ENCODE measurements at places on chromosomes 5 and 9.
A peak's percentile ranks its signal among the peaks of the same experiment; 100 is the strongest.

DNA sequence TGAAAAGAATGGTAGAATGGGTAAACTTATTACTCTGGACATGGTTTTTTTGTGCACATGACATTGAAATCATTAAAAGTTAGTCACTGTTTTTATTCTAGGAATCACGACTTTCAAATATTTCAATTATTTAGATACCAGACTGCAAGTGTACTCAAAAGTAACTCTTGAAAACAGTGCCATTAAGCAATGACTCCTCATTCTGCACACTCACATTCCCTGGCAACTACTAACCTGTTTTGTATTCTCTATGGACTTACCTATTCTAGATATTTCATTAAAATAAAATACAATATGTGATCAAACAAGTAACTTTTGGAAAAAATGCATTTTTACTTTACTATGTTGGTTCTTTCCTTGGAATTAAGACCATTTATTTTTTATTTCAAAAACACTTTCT, 607.0 kb downstream of the PDE4D start:
- no peak for DNase-seq

- DNase-seq = no peak
Observed at GRCh38 chr9:71079451-71079850, 42.0 kb downstream of the TRPM3 start.

DNA sequence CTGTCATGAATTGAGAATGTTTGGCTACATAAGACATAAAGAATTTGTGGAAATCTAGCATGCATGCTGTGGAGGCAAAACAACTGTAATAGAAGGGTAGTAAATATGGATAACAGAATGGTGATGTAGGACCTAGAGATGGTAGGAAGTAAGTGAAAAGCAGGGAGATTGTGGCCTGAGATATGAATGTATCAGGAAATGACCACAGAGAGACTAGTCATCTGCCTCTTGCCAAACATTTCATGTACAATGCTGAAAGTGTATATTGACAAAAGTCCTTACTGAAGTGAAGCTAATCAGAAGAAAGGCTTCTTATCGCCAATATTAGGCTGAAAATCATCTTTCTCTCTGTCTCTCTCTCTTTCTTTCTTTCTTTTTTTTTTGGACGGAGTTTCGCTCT, 873.1 kb upstream of the CTNND2 start:
- no peak for DNase-seq

- DNase-seq = no peak
Observed at GRCh38 chr9:90062982-90063381, 458.2 kb downstream of the GADD45G start.

DNA sequence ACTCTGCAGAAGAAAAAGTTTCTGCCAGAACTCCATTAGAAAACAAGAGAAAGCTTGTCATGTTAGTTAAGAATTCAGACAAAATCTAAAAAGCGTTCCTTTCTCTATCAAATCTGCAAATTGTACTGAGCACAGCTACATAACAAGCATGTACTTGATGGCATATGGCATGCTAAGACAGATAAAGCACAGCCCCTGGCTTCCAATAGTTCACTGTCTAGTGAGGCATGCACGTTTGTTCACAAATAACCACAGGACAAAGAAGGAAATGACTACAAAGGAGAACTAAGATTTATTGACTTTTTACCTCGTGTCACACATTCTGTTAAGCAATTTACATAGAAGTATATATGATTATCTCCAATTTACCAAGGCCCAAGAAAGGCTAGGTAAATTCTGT, 518.2 kb upstream of the TLE4 start:
- DNase-seq = no peak

DNA sequence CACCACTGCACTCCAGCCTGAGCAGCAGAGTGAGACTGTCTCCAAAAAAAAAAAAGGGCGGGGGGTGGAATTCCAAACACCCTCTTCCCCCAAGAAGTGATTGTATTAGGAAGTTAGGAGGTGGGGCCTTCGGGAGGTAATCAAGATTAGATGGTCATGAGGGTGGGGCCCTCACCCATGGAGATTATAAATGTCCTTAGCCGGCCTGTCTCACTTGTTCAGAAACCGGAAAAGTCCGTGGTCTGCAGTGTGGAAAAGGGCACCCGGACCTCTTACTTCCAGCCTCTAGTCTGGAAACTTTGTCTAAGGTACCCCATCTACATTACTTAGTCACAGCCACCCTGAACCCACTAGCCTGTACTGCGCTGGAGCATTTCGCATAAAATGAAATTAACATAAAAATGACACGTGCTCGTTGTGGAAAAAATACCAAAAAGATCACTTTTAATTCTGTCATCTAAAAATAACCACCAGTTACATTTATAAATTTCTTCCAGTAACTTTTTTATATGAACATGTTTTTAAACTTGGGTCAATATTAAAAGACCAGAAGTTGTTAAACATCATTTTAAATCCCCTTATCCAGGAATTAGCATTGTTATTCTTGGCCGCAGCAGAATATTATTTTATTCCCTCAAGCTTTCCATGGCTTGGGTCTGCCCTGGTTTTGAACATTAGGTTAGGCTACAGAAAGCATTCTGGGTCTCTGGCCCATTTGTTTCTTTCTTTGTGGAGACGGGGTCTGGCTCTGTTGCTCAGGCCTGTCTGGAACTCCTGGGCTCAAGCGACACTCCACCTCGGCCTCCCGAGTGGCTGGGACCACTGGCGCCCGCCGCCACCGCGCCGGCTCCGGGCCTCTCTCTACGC, 1.2 kb upstream of the CKS2 start:
- no peak for DNase-seq

DNA sequence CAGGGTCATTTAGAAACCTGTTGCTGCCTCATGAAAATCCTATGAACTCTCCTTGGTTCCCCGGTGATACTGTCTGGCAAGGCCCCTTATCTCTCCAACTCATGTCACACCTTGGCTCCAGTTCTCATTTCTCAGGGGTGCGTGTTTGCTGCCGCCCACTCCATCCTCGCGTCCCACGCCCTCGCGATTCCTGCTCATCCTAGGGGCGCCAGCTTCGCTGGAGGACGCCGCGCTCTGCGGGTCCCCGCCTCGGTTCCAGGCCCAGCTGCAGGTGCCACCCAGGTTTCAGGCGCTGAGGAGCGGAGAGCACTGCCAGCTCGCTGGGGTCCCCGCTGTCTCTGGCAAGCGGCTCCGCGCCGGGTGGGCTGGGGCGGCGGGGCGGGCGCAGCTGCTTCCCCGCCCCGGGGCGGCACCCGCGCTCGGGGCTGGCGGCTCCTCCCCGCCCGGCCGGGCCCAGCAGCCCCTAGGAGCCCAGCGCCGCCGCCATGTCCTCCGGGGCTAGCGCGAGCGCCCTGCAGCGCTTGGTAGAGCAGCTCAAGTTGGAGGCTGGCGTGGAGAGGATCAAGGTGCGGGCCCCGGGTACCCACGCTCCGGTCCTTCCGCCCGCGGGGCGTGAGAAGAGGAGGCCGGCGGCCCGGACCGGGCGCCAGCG, at the start of gene GNG10:
Gene GNG10, plus strand, starts transcription at position 456 of the 652 bp plus-strand sequence. Its CDS starts 30 bp downstream, at position 486.
- DNase-seq = peak; percentile 69

- DNase-seq = no peak
Observed at GRCh38 chr9:123680352-123680751, 249.6 kb downstream of the DENND1A start.

DNA sequence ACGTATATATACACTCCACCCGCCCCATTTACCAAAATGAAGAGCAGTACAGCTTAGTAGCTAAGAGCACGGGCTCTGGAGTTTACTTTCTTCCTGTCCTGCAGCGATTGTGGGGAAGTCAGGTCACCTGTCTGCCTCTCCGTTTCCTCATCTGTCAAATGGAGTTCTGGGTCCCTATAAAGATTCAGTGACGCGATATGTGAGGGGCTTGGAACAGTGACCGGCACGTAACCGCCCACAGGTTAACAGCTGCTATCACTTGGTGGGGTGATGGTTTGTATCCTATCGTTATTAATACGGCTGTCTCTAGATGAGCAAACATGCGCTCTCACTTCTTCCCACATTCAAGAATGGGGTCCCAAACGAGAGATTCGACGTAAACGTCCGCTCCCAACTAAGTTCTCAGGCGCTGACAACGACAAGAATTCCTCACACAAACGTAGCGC, 426 bp downstream of the FAM114A2 start:
- peak; percentile 39 for DNase-seq

- no peak for DNase-seq
Observed at GRCh38 chr5:118628660-118629354, 359.5 kb downstream of the DTWD2 start.

- peak; percentile 88 for DNase-seq
Observed at GRCh38 chr5:142699184-142699720, 13.4 kb upstream of the FGF1 start.

GRCh38 chr9:81182431-81182830, 506.9 kb downstream of the TLE1 start:
- DNase-seq = no peak

GRCh38 chr9:15349892-15350761, 43.1 kb upstream of the TTC39B start:
- DNase-seq = peak; percentile 22

DNA sequence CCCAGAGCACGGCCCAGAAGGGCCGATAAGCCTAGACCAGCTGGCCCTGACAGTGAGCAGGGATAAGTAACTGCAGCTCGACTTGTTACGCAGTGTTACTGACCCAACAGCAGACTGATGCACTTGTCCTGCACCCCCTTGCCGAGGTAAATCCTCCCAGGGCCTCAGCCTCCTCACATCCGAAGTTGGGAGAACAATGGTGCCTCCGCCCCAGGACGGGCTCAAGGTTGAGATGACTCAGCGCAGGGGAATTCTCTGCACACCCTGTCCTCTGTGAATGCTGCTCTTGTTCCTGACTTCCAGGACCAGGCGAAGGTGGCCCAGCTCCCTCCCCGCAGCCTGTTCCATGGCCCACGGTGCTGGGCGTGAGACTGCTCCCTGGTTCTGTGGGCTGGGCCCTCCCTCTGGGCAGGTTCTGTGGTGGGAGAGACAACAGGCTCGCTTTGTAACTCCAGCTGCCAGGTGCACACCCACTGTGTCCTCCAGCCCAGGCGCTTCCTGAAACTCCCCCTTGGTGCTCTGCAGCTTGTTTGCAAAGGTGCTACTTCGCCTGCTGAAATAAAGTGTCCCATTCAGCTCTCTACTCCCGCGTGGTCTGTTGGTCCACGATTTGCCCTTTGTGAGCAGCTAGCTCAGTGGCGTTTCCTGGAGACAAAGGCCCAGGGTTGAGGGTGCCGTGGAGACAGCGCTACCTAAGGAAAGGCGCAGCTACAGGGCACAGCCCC, 40.1 kb upstream of the SLC6A19 start:
- no peak for DNase-seq

- no peak for DNase-seq
Observed at GRCh38 chr5:76025790-76026189, 57.4 kb upstream of the SV2C start.

DNA sequence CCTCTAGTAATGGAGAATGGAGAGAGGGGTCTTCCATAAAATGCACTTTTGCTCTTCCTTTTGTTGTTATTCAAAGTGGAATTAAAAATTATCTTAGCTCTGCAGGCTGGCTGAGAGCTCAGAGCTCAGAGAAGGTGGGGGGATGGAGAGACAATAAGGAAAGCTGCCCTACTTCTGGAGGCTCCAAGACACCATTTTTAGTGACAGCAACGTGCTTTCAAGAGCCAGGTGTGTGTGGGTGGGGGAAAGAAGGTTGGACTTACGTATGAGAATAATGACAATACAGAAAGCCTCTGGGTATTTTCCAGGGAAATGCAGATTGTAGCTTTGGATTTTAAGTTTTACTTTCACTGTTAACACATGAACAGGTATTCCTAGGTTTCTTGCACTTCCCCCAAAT, 173.9 kb downstream of the TRPM3 start:
- no peak for DNase-seq

DNA sequence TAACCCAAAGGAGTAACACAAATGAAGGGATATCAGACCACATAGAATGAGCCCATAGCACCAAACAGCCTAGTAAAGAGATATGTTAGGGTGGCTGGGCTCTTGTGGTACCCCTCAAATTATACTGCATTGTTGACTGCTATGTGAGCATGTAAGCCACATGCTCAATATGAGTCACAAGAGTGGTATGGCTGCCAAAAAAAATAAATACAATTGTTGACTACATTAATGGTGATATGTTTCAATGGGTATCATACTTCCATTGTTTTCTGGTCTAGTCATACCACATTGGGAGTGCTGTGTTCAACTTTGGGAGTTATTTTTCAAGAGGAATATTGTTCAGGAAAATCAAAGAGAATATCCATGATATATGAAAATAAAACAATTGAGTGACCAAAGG, 162.4 kb upstream of the PIK3R1 start:
- no peak for DNase-seq

- DNase-seq = no peak
Observed at GRCh38 chr5:113202746-113203716, 226.4 kb downstream of the DCP2 start.

GRCh38 chr9:125517577-125517976, 189.4 kb downstream of the MAPKAP1 start:
- no peak for DNase-seq

DNA sequence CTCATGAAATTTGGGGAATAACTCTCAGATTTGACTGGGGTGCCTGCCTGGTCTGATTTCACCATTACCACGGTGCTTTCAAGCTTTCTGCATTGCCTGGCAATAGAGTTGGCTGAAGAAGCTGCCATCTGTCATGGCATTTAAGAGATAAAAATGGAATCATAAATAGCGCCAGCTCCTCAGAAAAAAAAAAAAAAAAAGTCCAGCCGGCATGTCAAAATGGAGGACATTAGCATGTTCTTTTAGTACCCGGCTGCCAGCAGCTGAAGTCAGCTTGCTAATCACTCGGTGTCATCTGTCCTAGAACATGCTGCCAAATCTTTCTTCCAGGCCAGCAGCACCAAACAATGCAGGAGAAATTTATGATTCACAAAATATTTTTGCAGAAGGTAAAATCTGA, 57.7 kb upstream of the CER1 start:
- DNase-seq = no peak

GRCh38 chr9:27474305-27474704, 49.8 kb upstream of the IFNK start:
- DNase-seq = peak; percentile 24

DNA sequence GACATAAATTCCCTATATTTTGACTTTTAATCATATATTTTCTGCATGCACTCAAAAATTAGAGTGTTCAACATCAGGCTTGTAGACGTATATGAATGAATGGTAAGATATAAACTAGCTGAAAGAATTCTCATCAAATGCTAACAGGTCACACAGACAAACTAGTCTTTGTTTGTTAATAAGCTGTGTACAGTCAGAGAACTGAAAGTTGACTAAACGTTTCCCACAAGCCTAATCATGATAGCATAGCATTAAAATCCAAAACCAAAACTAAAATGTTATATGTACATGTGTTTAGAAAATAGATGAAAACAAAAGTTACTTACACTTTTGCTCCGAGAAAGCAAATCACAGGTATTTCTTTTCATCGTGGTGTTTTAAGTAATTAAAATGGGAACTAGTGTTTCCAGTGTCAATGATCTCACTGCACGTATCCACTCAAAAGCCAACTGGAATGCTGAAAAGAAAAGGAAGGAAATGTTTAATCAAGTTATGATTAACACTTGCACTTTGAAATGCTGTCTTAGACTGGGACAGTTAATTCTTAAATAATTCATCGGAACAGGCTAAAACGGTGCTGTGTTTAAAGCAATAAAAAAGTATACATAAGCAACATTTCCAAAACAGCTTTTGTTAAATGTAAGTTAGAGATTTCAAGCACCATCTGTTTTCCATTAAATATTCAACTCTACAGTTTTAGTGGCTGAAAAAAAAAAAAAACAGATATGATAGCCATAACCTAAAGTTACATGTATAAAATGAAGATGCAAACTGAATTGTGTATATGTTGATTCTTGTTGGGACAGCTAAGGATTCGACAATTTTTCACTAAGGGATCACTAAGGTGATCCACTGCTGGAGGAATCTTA, 291.9 kb upstream of the PDE4D start:
- no peak for DNase-seq

Measured in suppressor macrophage treated with lipopolysaccharide for 1 hour (primary cell).